ENCODE measurements at places on chromosomes 7 and 10.
A peak's percentile ranks its signal among the peaks of the same experiment; 100 is the strongest.

DNA sequence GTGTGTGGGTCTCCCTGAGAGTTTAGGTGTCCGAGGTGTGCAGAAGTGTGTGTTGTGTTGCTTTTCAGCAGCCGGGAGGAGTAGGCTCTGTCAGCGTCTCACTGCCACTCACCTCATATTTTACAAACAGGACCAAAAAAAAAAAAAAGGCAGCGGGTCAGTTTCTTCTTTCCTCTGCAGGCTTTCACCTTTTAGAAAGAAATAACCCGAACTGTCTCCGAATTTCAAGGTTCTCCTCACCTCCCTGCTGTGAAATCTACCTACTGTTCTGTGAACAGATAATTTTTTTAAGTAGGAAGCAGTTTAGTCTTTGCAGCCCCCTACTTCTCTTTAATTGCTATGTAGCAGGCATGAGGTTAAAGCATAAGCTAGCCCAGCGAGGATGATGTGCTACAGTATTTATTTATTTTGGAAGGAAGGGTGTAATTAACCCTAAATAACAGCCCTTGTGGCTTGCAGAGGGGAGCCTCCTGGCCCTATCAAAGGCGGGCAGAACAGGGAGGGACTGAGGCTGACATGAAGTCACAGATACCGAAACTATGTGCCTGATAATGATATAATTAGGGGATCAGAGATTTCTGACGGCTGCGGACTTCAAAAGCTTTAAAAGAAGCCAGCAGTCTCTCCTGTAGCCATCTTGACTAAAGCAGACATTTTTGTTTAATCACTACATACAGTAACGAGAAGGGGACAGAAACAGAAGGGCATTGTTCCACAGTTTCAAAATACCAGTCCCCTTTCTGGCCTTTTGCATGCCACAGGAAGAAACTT is 1.6 kb downstream of the BAMBI start:
- DNase-seq = no peak

GRCh38 chr7:133821171-133821570 is 306.0 kb upstream of the LRGUK start:
- no peak for DNase-seq

GRCh38 chr7:42096268-42096667 is 140.7 kb downstream of the GLI3 start:
- no peak for DNase-seq

DNA sequence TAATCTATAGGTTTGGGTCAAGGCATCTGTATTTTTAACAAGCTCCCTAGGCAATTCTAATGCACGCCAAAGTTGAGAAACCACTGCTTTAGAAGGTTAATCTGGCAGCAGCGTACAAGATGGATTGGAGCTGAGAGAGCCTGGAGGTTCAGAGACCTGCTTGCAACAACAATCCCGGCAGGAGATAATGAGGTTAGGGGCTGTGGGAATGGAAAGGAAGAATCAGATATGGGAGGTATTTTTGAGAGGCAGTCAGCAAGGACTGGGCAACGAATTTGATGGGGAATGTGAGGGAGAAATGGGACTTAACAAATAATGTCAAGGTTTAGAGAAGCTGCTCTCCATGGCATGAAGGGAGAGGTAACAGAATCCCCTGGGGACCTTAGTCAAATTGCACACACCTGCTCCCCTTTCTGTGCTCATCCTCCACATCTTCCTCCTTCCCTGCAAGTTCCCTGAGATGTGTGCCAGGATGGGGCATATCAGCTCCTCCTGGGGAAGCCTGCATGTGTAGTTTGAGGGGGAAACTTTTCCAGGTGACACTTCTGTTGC is 731.0 kb upstream of the GALNT17 start:
- no peak for DNase-seq

DNA sequence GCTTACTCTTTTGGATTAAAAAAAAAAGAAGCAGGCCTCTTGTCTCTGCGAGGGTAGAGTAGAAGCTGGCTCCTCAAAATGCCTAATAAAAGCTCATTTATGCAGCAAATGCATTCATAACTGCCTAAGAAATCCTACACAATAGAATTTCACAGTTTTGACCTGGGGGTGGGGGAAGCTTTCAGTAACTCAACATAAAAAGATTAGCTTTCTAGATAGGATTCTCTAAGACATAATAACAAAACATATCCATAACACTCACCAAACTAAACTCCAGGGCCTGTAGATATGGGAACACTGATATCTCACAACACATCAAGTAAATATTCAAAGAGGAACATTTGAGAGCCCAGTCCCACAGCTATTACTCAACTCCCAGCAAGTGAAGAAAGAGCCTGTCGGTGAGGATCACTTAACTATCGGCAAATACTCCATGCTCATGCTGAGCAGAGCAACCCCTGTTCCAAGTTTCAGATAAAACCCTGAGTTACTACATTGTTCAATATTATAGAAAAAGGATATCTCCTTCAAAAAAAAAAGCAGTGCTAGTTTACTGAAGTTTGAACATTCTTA is 88.1 kb downstream of the COBL start:
- no peak for DNase-seq

- no peak for DNase-seq
These were observed 566.0 kb downstream of the CALN1 start for GRCh38 chr7:71846160-71846559.

- DNase-seq = no peak
These were observed 30.7 kb upstream of the RBM20 start for GRCh38 chr10:110613341-110613995.

DNA sequence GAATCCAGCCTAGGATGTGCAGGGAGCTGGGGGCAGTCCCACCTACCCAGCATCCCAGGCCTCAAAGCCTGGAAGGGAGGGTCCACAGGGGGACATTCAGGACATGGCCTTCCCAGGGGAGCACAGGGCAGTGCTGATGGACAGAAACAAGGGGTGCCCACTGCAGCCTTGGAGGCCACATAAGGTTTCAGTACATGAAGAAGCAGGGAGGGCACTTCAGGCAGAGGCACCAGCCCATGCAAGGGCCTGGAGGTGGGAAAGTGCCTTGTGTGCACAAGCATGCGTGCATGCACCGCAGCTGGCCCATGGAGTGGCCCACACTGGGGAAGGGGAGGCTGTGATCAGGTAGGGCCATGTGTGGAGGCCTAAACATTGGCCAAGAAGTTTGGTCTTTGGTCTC is 9.1 kb downstream of the C10orf105 start:
- no peak for DNase-seq

DNA sequence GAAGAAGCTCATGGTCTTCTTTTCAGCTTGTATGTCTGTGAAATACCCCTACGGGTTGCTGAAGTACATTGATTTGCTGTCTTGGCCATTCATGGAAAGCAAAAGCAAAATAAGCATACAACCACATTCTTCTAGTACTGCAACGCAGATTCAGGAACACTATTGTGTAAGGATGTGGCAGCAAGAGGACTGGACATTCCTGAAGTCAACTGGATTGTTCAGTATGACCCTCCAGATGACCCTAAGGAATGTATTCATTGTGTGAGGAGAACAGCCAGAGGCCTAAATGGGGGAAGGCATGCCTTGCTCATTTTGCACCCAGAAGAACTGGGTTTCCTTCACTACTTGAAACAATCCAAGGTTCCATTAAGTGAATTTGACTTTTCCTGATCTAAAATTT is 133.4 kb upstream of the ANKRD1 start:
- DNase-seq = no peak

DNA sequence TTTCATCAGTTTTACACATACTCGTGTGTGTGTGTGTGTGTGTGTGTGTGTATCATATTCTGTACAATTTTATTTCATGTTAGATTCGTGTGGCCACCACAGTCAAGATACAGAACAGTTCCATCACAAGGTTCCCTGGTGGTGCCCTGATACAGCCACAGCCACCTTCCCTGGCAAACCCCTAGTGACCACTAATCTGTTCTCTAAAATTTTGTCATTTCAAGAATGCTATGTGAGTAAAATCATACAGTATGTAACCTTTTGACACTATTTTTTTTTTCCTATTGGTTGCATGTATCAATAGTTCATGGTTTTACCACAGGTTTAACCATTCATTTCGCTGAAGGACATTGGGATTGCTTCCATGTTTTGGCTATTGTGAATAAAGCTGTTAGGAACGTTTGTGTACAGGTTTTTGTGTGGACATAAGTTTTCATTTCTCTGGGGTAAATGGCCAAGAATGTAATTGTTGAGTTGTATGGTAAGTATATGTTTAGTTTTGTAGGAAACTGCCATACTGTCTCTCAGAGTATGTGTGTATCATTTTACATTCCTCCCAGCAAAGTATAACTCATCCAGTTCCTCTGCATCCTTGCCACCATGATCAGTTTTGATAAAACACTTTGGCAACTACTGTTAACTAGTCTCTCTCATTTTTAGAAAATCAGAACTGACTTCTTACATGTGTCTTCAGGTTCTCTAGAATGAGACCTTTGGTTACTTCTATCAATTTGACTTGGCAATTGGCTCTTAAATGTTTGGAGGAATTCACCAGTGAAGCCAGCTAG is 20.6 kb downstream of the KLHDC10 start:
- DNase-seq = no peak

DNA sequence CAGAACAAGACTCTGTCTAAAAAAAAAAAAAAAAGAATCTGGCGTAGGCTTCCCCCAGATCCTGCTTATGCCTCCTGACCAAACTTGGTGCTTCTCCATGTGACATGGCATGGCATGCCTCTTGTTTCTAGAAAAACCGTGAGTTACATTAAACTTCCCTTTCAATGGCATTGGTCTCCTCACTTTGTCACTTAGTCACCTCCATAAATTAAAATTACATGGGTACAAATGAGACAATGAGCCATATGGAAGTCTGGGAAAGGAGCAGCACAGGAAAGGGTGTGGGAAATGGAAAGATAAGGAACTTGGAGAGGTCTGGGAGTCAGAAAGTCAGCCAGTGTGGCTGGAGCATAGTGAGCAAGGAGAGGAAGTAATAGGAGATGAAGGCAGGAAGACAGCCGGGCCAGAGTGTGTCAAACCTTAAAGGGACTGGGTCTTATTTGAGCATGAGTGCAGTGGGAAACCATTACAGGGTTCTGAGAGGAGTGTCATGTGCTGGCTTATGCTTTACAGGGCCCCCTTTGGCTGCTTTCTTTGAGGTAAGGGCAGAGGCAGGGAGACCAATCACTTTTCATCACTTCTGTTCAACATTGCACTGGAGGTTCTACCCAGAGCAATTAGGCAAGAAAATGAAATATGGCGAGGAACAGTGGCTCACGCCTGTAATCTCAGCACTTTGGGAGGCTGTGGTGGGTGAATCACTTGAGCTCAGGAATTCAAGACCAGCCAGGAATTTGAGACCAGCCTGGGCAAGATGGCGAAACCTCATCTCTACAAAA is 21.3 kb upstream of the ZMIZ2 start:
- no peak for DNase-seq

DNA sequence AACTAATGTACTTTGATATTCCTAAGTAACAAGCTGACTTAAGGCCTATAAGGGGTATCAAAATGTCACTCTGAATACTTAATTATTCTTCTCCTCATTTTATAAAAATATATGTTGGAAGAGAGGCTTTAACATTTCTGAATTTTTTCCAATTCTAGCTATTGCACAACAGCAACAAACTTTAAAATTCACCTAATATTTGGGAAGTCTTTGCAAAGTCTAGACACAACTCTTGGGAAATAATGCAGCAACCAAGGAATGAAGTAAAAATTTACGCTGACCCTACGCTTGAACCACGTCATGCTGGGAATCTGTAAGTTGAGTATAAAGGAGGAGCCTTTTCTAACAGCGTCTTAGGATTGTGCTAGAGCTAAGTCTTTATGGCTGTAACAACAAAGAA is 243.9 kb upstream of the IMMP2L start:
- DNase-seq = no peak

- no peak for DNase-seq
These were observed 2.4 kb upstream of the UNC5B start for GRCh38 chr10:71209731-71210541.

GRCh38 chr10:43960477-43960876 is 311.8 kb upstream of the ZNF32 start:
- no peak for DNase-seq

GRCh38 chr7:151408839-151409666 is 785 bp downstream of the WDR86 start:
- DNase-seq = peak; percentile 27

DNA sequence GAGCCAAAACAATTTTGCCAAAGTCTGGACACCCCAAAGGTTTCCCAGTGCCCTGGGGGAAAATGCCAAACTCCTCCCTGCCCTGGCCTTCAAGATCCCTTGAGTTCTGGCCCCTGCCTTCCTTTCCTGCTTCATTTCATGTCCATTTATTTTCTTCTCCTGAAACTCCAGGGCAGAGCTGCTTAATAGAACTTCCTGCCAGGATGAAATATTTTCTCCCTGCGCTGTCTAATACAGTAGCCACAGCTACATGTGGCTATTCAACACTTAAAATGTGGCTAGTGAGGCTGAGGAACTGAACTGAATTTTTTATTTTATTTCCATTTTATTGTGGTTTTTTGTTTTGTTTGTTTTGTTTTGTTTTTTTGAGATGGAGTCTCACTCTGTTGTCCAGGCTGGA is 49.6 kb downstream of the COL13A1 start:
- no peak for DNase-seq

GRCh38 chr7:128115336-128115820 is 84.1 kb upstream of the LRRC4 start:
- DNase-seq = no peak

- DNase-seq = no peak
These were observed 625.6 kb downstream of the SUGCT start for GRCh38 chr7:40760293-40760964.

DNA sequence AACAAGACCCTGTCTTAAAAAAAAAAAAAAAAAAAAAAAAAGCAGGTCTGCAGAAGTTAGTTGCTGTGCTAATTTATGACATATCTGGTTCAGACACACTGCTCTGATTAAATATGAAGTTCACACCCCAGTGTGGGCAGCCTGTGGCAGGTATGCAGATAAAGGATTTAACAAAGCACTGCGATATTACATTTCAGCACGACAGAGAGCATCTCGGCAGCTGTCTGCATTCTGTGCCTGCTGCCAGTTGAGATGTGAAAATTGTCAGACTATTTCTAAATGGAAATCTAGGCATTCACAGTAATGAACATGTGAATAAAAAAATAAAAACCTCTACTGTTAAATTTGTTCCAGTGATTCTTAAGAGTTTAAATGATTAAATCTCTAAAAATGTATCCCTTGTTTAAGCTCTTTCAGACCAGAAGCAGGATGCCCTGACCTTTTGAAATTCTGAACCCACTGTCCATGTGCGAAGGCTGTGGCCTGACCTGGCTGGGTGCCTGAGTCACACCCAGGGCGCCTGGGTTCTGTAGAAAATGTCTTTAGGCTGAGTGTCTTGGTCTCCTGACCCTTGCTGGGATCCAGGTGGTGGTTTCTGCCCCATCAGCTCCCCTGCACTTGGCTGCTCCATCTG is 272.9 kb downstream of the WDR37 start:
- DNase-seq = no peak
